ENCODE measurements at places on chromosomes 5 and 9.

- no peak for DNase-seq
Observed at GRCh38 chr5:71862087-71862486, 143.0 kb downstream of the CARTPT start.

- no peak for DNase-seq
Observed at GRCh38 chr5:42366051-42366450, 57.2 kb upstream of the GHR start.

DNA sequence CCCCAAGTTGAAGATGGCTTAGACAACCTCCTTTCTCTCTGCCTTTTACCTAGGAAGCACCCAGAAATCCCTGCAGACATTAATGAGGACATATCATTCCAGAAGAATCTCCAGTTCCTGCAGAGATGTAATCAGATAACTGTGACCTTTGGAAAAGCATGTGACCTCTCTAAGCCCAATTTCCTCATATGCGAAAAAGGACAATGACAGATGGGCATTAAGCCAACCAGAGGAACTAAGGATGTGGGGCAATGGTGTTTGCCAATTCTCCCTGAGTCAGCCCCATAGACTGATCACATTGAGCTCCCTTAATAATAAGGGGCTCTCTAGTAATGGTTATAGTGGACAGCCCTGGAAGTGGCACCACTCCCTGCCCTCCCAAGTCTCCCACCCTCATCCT, 10.1 kb upstream of the FOXI1 start:
- no peak for DNase-seq

DNA sequence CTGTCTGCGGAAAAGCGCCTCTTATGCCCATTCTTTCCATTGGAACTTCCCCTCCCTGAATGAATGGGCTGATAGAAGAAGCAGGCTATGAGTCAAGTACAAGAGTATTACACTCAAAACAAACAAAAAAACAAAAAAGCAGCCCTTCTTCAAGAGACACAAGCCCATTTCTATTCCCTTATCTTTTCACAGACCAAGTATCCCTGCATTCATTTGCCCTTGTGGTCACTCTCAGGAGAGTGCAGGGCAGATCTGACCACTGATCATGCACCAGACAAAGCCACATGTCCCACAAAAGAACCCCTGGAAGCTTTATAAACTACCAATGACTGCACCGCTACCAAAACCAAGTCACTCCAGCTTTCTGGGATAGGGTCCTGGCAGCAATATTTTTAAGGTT, 262.5 kb upstream of the TAS2R1 start:
- no peak for DNase-seq

DNA sequence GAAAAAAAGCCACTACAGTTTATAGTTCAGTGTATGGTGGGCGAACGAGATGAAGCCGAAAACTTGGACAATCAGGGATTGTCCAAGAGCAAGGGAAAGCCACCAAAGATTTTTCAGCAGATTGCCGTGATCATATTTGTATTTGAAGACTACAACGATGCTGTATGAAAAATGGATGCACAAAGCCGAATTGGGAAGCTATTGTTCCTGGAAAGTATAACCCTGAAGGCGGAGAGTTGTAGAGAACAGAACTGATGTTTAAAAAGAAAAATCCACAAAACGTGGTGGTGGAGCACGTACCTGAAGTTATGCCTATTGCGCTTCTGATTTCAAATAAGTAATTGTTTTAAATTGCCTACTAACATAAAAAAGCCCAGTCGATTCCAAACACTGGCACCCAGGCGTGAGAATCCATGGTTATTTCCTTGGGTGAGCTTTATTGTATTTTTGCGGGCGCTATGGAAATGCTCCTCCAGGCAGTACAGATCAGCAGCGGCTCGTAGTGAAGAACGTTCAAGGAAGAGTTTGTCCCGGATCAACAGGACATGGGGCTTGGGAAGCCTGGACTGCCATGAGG, 772 bp upstream of the TARS1 start:
- DNase-seq, result no peak

DNA sequence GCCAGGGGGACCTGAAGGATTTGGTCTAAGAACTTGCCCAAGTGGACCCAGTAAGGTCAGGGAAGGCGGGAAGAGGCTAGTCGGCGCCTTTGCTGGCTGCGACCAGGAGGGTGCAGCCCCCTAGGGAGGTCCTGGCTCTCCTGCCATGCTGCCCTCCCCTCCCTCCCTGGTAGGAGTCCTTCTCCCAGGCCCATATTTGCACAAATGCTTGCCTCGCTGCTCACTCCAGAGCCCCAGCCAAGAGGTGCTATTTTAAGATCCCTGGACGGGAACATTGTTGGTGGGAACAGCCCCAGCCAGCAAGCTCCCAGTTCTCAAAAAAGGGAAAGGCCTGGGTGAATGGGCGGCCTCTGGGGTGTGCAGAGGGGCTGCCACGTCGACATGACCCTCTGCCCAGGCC, 4.3 kb upstream of the IL17B start:
- DNase-seq, result no peak

GRCh38 chr5:35919191-35919590, 19.2 kb downstream of the CAPSL start:
- no peak for DNase-seq

GRCh38 chr5:127094161-127094814, 21.0 kb upstream of the C5orf63 start:
- DNase-seq, result no peak

GRCh38 chr9:124210697-124211096, 47.1 kb upstream of the NEK6 start:
- peak; percentile 35 for DNase-seq

DNA sequence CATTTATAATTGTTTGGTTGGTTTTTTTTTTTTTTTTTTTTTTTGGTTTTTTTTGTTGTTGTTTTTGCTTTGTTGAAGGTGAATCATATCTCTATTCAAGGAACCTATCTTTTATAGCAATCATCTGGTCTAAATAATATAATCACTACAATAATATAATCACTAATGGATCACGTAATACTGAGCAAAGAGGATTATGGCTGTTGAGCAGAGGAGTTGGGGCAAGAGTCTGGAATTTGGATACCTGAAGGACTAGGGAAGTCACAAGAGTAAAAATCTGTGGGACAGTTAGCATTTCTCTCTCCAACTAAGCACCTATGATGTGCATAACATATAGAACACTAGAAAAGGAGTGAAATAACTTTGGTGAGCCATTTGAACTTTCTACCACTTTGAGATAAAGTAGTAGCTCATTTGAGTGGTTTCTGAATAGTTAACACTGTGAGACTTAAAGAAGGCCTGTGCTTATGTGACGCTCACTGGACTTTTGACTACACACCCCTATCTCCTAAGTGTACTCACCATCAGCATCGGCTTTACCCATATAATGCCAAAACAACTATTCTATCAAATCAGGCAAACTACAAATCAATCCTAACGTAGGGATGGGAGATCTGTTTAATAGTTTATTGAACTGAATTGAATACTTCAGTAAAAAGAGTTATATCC, 564.9 kb upstream of the TUSC1 start:
- no peak for DNase-seq
